ENCODE measurements at places on chromosomes 1 and 21. TPM values are rescaled to one million over a fixed set of nuclear protein-coding genes. Genes with fewer than 3 reads are reported as not detected.

- DNase-seq, result no peak
Observed at GRCh38 chr1:16960560-16961296, 19.7 kb downstream of the MFAP2 start.

GJC2 gene
- total RNA-seq, result 0.14 TPM

MYBPH gene
- not detected for total RNA-seq

MNDA gene
- total RNA-seq, result not detected

DNA sequence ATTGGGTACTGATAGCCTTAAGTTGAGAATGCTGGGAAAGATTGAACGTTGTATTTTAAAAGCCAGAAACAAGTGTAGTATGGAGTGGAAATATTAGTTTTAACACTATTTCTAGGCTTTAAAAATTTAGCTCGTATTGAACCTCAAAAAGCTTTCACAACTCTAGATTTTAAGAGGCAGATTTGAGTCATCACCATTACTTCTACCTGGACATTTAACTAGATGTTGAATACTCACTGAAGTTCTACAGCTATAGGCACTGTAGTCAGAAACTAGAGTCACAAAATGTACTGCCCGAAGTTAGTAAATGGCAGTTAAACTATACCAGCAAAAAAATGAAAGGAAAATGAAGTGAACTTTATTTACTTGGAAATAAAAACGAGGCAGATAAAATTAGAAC, 96.5 kb downstream of the NEK7 start:
- no peak for DNase-seq

DNA sequence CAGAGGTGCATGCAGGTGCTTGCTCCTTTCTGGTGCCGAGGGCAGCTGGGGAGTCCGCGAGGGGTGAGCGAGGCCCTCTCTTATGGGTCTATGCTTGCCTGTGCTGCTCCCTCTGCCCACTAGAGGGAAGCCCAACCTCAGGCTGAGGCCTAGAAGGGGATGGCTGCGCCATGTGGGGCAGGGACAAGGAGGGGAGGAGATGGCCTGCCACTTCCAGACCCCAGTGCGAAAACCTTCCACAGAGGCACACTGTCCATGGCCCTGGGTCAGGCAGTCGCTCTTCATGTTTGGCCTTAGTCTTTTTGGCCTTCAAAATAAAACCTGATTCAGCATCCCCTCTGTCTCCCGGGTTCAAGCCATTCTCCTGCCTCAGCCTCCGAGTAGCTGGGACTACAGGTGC, 14.0 kb downstream of the RHBG start:
- no peak for DNase-seq

Data from epithelial cell of proximal tubule (primary cell).